ENCODE measurements at places on chromosomes 6 and 20.

GRCh38 chr20:56418385-56418861, 6.4 kb downstream of the CASS4 start:
- no peak for DNase-seq

GRCh38 chr6:96990462-96990861, 65.9 kb downstream of the KLHL32 start:
- DNase-seq: no peak

DNA sequence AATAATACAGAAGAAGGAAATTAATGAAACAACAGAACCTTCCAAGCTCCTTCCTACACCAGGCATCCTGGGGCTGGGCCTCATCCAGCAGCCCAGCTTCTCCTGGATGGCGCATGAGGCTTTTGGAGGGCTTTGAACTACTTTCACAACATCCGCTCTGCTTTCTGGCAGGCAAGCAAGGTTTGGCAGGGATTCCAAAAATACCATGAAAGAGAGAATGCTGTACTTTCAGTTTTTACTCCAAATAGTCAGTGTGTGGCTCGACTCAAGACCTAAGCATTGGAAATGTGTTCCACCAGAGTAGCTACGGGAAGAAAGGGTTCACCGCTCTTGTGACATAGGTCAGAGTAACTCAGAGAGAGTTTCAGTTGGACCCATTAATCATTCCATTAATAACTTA, 125.4 kb downstream of the OPRM1 start:
- DNase-seq: no peak

DNA sequence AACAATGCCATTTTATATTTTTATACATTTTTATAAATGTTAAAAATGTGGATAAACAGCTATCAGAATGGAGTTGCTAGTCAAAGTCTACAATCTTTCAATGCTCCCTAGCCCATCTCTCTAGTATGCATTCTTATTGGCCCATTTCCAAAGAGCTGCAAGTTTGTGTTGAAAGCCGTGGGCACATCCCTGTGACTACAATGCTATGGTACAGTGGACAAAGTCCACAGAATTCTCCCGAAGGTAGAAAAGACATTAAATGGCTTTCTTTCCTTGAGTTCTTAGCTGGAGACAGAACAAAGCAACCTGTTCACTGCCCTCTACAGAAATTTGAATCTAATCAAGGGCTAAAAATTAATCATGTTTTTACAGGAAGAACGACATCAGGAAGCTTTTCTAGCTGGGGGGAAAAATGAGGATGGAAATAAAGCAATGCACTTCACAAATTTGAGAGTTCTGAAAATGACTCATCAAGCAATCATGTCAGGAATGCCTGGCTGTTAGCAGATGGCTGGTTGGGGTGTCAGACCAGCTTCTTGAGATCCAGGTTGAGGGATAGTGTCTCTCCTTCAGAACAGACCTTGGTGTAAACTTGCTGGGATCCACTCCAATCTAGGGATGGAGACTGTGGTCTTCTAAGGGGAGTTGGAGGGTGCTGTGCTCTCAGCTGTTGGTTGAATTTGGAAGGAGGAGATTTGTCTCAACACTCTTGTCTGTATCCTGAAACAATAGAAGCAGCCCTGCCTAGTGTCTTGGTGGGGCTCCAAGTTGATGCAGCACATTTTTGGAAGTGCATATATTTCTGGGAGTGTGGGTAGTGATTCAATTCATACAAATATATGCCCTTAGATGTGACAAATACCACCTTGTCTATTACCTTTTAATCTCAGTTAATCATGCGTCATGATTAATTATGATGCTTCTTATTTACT, 143.4 kb upstream of the PHACTR1 start:
- DNase-seq: no peak

- DNase-seq: no peak
Measured at GRCh38 chr6:161162722-161163121, 111.1 kb downstream of the AGPAT4 start.

GRCh38 chr20:13054011-13054410, 45.2 kb downstream of the SPTLC3 start:
- no peak for DNase-seq

GRCh38 chr20:9256393-9256792, 187.5 kb downstream of the PLCB4 start:
- DNase-seq: no peak

DNA sequence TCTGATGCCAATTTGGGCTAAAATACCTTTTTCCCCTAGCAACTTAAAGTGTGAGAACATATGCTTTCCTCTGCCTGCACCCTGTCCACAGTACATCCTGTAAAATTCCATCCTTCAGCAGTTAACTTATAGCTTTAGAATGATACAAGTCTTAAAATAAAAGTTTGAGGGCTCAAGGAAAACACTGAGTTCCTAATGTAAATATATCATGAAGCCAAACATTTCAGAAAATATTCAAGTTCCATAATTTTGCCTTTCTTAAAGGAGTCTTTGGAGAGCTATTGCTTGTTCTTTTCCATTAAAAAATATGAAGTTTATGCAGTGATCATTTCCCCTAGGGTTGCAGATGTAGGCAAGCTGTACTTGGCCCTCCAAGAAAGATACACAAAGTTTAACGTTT, 303.8 kb downstream of the COL12A1 start:
- DNase-seq: no peak

DNA sequence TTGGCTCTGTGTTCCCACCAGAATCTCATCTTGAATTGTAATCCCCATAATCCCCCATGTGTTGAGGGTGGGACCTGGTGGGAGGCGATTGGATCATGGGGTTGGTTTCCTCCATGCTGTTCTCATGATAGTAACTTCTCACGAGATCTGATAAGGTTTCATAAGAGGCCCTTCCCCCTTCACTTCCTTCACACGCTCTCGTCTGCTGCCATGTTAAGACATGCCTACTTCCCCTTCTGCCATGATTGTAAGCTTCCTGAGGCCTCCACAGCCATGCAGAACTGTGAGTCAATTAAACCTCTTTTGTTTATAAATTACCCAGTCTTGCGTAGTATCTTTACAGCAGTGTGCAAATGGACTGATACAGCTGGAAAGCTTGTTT, 90.0 kb downstream of the ELOVL5 start:
- DNase-seq: no peak

DNA sequence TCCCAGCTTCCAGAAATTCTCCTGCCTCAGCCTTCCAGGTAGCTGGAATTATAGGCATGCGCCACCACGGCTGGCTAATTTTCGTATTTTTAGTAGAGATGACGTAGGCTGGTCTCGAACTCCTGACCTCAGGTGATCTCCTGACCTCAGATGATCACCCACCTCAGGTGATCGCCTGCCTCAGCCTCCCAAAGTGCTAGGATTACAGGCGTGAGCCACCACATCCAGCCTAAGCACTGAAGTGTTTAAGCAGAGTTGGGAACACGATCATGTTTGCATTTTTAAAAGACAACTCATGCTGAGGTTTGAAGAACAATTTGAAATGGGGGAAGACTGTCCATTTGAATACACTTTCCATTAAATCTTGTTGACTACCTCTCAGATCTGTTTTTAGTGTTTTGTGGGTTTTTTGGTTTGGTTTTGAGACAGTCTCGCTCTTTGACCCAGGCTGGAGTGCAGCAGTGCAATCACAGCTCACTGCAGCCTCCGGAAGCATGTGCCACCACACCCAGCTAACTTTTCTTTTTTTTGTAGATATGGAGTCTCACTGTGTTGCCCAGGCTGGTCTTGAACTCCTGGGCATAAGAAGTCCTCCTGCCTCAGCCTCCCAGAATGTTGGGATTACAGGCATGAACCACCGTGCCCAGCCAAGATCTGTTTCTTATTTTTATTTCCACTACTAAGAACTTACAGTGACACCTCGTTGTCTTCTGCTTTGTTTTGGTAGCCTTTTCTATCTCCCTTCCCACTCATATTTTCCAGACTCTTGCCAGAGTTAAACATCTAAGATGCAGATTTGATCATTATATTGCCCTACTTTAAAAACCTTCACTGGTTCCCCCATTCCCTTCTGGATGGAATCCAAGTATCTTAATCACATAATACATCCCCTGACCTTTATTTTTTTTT, 5.5 kb downstream of the CASP8AP2 start:
- DNase-seq: no peak

DNA sequence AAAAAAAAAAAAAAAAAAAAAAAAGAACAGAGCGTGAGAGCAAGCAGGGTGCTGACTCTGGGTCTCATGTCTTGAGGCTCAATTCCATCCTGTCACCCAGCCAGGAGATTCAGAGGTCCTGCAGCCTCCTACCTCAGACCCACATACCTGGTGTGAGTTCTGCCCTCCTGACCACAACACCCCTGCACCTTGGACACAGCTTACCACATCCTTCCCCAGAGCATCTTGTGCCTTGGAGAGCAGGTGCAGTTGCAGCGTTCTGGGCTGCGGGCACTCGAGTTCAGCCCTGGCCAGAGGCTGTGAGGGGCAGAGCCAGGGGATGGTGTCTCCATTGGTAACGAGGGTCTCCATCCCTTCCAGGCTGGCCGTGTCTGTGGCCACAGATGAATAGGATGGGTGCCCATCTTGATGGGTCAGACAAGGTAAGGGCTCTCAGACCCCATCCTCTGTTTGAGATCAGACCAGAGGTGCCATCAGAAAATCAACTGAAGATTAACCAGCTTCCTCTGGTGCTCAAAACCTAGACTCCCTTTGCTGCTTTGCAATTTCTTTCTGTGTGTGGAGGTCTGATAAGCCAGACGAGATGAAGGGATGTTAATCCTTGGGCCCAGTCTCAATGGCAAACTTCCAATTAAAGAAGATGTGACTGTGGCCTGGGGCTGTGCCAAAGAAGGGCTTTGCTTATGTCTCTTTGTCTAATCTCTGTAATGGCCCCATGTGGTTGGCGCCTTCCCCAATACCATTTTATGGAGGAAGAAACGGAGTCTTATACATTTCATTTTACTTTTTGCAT, 14.7 kb upstream of the ZNF831 start:
- DNase-seq: no peak

DNA sequence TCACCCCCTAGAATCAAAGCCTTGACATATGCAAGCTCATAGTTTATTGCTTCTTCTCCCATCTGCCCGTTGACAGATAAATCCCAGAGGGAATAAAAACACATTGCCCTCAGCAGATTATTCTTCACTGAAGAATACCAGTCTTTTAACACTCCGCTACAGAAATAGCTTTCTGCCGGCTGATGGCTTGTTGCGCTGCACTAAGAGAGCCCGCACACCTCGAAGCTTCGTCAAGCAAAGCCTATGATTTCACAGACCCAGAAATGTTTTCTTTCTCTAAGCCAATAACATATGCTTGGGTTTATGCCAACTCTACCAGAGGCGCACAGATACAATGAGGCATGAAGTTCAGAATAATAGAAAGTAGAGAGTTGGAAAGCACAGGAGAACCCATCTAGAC, 208.9 kb upstream of the FOXQ1 start:
- DNase-seq: no peak

GRCh38 chr6:89750338-89750737, 69.3 kb downstream of the MDN1 start:
- no peak for DNase-seq

DNA sequence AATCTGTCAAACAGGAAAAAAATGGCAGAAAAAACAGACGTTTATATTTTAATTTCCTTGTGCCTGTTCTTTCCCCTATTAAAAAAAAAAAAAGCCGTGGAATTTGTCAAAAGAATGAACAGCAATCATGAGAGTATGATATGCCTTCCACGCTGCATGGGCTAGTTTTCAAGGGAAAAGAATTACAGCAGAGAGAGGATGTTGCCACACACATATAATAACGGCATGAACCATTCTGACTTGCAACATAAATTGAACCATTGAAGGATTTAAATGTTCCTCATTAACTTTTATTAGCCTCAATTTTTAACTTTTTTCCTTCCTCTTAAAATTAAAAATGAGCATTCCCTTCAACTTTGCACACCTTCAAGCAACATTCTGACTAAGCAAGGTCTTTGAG, 301.8 kb downstream of the FOXC1 start:
- DNase-seq: no peak

GRCh38 chr20:1734269-1734858, 76.8 kb upstream of the SIRPG start:
- no peak for DNase-seq

DNA sequence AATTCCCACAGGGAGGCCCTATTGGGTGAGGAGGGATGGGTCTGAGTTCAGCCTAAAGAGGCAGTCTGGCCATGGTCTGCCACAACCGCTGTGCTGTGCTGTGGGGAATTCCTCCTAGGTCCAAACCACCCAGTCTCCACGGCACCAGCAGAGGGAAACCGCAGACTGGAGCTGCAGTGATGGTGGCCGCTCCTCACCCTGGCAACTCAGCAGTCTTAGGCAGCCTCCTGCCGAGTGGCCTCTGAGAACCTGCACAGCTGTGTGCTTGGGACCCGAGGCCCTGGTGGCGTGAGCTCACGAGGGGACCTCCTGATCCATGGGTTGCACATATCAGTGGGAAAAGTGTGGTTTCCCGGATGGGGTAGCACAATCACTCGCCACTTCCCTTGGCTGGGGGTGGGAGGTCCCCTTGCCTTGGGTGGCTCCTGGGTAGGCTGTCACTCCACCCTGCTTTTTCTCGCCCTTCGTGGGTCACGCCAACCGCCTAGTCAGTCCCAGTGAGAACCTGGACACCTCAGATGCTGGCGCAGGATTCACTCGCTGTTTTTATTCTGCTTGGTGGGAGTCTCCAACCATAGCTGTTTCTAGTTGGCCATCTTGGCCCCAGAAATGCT, 242.2 kb downstream of the CDH26 start:
- no peak for DNase-seq

DNA sequence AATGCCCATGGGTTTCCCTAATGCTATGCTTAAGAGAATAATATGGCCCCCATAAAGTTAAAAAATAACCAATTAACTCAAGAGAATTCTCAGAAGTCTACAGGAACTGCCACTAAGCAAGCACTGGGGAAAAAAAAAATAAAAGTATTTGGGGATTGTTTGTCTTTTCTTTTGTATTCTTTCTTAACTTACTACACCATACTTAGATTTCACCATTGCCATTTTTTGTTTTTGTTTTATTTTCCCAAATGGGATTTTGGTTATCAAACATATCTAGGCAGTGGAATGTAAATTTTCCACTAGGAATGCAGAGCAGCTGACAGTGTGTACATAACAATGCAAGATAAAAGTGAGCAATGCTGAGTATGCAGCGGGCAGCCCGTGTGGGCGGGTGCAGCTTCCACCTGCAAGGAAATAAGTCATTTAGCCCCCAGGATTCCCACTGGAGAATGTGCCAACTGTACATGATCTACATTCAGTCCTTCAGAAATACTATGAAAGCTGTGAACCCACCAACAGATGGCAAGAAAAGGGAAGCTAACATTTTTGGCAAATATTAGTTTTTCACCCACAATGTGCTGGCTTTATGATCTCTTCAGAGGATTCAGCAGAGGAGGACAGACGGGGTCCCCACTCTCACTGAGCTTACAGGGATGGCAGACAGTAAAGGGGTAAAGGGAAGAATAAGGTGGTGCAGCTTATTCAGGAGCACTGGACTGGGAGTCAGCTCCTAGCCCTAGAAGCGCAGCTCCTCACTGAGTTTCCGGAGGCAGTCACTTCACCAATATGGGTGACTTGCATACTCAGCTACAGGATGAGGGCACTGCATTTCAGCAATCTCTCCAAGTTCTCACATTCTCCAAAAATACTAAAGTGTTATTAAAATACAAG, 44.4 kb downstream of the DCDC2 start:
- DNase-seq: no peak

Measured in SHP77 treated with DMSO at 0.1 percent for 48 hours (cell line).